ENCODE measurements at places on chromosomes 6 and 20.

DNA sequence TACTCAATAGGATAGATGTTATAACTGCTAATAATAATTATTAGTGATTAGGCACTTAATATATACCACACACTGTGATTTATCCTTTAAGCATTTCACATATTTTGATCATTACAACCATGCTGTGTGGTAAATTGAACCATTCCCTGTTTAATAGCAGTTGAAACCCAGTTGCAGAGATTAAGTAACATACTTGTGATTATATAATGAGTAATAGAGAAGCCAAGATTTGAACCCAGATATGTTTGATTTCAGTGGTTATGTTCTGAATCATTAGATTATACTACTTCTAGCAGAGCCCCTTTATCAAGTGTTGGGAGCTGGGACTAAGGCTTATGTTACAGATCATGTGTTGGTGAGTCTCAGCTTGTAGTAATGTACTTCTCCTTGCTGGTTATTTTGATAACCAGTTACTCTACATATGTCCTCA is 44.1 kb downstream of the STK4 start:
- DNase-seq, result no peak

DNA sequence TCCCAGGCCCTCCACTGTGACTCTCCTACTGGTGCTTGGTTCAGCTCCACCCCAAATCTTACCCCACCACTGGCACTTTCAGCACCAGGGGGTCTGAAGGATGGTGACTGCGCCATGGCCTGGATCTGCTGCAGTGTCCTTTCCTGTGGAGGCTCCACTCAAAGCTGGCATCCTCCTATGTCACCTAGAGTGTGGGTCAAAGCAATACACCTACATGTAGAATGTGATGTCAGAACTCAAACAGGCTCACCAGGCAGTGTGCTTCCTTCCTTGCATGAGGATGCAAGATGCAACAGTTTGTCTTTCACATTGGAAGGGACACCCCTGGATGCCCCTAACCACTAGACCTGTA is 32.8 kb upstream of the MICB start:
- DNase-seq, result no peak

- no peak for DNase-seq
Measured at GRCh38 chr20:24164360-24164759, 175.8 kb upstream of the GGTLC1 start.

GRCh38 chr6:108556866-108557493 is 3.7 kb upstream of the FOXO3 start:
- DNase-seq, result no peak

DNA sequence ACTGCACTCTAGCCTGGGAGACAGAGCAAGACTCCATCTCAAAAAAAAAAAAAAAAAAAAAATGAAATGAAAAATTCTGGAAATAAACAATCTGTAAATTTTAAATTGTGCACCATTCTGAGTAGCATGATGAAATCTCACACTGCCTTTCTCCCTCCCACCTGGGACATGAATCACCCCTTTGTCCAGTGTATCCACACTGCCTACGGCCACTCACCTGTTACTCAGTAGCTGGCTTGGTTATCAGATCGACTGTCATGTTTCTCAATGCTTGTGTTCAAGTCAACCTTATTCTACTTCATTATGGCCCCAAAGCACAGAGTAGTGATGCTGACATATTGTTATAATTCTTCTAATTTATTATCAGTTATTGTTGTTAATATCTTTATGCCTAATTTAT is 58.7 kb upstream of the MTHFD1L start:
- DNase-seq, result no peak

DNA sequence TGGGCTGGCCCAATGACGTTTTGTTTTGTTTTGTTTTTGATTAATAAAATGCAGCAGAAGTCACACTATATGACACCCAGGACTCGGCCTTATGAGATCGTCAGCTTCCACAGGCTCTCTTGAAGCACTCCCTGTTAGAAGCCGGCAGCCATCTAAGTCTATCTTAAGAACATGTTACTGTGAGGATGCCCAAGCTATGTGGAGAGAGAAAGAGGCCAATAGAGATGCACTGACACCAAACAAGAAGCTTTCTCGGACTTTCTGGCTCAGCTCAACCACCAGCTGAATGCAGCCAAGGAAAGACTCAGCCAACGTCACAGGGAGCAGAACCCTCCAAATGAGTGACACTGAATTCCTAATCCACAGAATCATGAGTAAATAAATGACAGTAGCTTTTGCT is 14.0 kb downstream of the SGK1 start:
- DNase-seq, result no peak

GRCh38 chr6:52712136-52712535 is 41.2 kb downstream of the TMEM14A start:
- DNase-seq, result no peak

- no peak for DNase-seq
Measured at GRCh38 chr20:49768204-49769047, 44.2 kb upstream of the SLC9A8 start.

GRCh38 chr6:169427856-169428255 is 174.2 kb upstream of the THBS2 start:
- DNase-seq, result no peak

DNA sequence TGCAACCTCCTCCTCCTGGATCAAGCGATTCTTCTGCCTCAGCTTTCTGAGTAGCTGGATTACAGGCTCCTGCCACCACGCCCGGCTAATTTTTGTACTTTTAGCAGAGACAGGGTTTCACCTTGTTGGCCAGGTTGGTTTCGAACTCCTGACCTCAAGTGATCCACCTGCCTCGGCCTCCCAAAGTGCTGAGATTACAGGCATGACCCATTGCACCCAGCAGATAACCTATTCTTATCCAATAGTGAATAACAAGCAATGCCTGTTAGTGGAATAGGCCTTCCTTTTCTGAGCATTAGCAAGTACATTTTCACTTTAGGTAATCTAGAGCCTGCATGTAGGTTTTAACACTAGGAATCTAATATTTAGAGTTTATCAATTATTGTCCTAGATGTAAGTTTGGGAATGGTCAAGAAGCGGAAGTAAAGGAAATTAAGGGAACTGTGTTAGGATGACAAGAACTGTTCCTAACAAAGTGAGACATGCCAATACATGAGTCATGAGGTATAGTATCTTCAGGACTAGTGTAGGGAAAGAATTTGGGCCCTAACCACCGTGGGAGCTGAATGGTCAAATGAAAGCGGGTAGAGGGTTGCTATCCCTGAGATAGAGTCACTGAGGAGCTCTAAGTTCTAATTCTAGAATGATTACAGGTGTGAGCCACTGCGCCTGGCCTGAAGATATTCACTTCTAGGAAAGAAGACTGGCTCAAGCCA is 15.0 kb downstream of the BLTP3A start:
- no peak for DNase-seq

GRCh38 chr6:167129562-167129961 is 6.7 kb downstream of the CCR6 start:
- no peak for DNase-seq

GRCh38 chr6:3081960-3082359 is 13.7 kb downstream of the RIPK1 start:
- no peak for DNase-seq

DNA sequence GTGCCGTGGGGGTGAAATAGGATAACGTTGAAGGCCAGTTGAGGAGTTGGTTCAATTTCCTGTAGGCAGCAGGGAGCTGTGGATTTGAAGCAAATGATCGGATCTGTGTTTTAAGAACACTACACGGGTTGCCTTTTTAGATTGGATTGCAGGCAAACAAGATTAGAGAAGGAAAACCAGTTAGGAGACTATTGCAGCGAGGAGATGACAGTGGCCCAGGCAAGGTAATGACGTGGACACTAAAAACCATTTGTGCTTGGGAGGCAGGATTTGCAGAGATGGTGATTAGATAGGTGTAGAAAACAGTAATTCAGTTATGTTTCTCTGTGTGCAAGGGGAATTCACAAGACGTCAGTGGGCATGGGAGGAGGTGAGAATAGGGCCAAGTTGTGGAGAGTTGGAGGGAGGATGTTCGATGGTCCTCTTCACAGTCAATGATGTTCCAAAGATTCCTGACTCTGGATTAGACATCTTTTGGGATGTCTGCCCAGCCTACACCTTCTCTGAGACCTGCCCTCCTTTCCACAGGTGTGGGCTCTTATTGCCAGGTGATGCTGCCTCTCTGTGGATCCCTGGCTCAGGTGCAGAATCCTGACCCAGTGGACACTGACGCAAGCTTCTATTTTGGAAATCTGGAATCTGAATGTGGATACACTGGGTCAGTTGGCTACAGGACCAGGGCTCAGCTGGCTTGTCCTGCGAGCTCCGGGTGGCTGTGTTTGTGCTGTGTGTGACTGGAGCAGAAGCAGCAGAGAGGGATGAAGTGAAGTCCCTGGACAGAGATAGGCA is 54.2 kb downstream of the TFAP2C start:
- DNase-seq, result no peak

DNA sequence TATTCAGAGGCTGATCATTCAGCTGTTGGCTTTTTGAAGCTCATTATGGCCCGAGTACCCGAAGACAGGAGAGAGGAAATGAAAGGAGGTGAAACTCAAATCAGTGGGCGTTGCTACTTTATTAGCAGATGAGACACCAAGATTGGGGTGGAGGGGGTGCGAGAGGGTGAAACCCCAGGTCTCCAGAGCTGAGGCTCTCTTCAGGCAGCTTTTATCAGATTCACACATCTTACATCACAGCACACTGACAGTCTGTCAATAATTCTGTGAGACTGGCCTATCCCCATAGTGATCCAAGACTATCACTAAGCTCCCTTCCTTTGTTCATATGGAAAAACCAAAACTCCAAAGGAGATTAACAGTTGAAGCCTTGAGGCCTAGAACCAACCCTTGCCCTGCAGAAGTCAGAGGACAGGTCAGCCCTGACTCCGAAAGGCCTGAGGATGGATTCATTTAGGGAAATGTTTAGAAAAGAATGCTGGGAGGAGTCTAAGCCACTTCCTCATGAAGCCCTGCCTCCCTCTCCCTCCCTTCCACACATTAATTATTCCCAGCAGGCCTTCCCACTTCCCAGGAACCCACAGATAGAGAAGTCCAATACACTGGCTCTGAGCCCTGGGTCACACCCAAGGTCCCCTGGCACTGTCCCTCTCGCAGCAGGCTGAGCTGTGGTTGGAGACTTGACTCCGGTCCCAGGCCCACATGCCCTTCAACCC is 23.2 kb downstream of the TRERF1 start:
- no peak for DNase-seq

DNA sequence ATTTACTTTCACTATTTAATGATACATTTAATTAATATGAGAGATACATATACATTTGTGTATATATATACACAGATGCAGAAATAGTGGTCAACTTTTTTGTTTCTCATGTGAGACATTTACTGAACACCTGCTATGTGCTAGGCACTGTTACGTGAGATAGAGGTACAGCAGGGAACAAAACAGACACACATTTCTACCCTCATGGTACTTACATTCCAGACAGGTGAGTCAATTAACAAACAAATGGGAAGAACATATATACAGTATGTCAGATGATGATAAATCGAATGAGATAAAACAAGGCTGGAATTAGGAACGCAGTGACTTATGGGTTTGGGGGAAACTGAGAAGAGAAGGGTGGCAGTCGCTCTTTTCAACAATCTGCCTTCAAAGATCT is 5.1 kb downstream of the TFB1M start:
- no peak for DNase-seq

DNA sequence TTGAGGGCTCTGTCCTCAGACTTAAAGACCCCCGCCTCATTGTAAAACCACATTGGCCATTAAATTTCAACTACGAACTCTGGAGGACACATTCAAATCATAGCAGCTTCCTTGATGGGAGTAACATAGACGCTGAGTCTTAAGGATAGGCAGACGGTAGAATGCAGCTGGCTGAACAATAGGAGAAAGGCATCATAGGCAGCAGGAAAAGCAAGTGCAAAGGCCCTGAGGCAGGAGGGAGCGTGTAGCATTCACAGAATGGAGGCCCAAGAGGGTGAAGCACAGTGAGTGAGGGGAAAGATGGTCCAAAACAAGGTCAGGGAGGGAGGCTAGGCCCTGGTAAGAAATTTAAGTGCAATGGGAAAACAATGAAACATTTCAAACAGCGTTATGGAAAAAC is 8.6 kb upstream of the PFDN4 start:
- DNase-seq, result no peak

- DNase-seq, result no peak
Measured at GRCh38 chr20:62275219-62275618, 27.6 kb upstream of the ADRM1 start.

GRCh38 chr20:9068841-9069663 is at the start of gene PLCB4:
PLCB4 (plus strand) TSS chr20:9069087; CDS start chr20:9307815, 238,728 bp downstream.
- DNase-seq, result no peak

GRCh38 chr6:39231521-39232243 is 2.4 kb upstream of the KCNK5 start:
- DNase-seq, result no peak

DNA sequence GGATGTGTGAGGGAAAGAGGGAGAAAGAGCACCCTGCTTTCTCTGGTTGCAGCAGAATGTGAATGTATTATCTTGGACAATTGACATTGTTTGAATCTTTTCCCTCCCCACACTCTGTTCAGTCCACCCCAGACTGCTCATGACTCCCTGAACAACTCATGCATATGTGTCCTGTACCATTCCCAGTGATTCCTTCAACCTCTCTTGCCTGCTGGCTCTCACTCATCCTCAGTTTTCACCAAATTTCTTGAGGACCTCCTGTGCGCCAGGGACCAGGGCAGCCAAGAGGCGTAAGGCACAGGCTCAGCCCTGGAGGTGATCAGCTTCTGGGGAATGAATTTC is 5.4 kb downstream of the NOX3 start:
- DNase-seq, result no peak

GRCh38 chr6:24441599-24441904 is 38.8 kb downstream of the MRS2 start:
- DNase-seq, result no peak

DNA sequence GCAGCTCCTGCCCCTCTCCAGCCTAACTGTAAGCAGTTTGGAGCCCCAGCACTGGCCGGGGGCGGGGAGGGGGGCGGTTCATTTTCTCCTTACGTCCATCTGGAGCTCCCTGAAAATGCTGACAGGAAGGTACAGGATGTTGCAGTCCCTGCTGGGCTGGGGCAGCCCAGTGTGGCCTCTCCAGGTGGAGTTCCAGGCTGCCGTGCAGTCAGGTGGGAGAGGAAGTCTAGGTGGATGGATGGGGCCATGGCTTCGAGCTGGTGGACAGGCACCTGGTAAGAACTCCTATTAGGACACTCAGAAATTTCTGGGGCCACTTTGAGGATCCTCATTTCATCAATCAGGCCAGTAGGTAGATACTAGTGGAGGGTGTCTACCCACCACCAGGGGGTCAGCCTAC is 295.2 kb downstream of the CDH26 start:
- DNase-seq, result no peak

DNA sequence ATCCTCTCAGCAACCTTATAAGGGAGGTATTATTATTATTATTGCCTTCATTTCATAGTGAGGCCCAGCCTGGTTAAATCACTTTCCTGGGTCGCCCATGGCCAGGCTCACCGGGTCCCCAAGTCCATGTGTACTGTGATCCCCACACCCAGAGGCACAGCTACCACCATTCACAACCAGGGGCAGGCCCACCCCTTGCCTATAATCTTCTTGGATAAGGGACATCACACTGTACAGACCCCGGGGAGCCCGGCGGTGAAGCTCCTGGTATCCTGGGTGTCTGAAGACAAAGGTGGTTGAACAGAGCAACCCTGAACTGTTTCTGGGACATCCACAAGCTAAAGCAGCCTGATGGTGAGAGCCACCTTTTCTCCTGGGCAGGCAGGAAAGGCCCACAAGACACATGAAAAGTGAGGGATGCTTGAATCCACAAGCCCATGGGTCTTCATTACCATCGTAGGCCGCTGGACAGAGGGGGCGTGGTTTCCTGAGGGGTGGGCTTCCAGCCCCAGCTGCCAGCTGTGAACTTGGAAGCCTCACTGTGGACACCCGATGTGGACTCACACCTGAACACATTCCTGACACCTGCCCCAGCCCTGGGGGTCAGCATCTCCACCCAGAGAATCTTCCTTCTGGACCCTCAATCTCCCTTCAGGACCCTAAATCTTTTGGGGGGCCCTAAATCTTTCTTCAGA is 185.5 kb upstream of the PMEPA1 start:
- DNase-seq, result no peak

All from cortex of kidney (tissue), 1 donor.